ENCODE measurements at places on chromosomes 7 and 10.
A peak's percentile ranks its signal among the peaks of the same experiment; 100 is the strongest.

- no peak for DNase-seq
Measured at GRCh38 chr10:43683451-43684291, 35.0 kb upstream of the ZNF32 start.

- no peak for DNase-seq
Measured at GRCh38 chr7:13604178-13604577, 385.3 kb downstream of the ETV1 start.

DNA sequence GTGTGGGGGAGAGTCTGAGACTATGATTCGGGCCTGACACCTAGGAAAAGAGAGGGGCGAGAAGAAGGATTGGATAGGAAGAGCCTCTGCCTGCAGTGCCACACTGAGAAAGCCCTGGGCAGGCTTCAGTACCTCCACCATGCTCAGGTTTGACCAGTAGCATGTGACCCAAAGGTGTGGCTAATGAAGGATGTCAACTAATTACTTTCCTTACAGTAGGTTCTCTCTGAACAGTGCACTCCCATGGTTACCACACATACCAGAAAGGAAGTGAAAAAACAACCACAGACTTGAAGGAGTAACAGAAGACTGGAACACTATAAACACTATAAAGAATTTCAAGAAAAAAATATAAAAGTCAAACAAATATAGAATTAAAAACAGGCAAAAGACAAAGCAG, 46.2 kb downstream of the SEM1 start:
- DNase-seq, result no peak

DNA sequence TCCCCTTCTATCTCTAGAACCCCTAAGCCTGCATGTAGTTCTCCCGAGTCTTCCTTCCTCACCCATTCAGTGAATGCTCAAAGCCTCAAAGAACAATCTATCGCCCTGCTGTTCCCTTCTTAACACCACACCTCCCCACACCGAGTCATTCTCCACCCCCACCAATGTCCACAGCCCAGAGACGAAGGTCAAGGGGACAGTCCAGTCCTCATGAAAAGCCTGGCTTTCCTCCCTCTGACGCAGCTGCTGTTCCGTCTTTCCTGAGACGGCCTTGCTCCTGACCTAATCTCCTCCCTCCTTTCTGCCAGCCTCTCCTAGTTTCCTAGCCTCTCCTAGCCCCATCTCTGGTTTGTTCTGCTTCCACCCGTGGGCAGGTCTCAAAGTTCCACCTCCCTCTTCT, 9.2 kb downstream of the MOSPD3 start:
- no peak for DNase-seq

GRCh38 chr7:98240961-98241673, 10.9 kb downstream of the TECPR1 start:
- DNase-seq, result no peak

GRCh38 chr10:88182601-88182930, 319.1 kb downstream of the PTEN start:
- DNase-seq, result no peak

GRCh38 chr10:63675171-63675570, 154.0 kb downstream of the REEP3 start:
- no peak for DNase-seq

- DNase-seq, result peak; percentile 88
Measured at GRCh38 chr7:26061678-26062603, 90.1 kb upstream of the NFE2L3 start.

GRCh38 chr7:44281811-44282600, 43.4 kb downstream of the CAMK2B start:
- DNase-seq, result no peak

DNA sequence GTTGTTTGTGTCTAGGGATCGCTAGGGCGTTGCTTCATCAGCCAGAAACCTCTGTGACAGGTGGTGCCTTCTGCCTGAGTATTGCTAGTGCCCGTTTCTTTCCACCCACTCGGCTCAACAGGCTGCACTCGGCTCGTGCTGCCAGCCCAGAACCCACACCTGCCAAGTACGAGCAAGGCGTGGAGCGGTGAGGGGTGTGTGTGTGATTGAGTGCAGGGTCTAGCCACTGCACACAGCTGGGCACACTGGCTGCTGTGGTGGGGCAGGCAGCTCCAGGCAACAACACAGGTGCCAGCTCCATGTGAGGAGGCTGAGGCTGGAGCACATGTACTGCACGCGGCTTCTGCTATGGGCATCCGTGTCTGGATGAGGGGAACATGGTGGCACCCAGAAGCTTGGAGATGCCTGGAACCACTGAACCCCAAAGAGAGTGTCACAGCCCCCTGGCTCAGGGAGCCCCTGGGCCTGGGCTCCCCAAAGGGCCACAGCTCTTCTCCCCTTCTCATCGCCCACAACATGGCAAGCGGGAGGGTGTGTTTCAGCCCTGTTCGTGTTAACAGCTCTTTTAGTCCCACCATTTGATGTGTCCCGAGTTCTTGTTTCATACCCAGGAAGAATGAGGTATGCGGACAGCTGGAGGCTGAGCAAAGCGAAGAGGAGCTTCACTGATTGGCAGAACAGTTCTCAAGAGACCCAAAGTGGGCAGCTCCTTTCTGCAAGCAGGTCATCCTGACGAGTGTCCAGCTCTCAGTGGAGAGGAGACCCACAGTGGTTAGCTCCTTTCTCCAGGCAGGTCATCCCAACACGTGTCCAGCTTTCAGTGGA, 78.1 kb downstream of the HDAC9 start:
- no peak for DNase-seq

- DNase-seq, result no peak
Measured at GRCh38 chr10:65149878-65150277, 1628.7 kb downstream of the REEP3 start.

GRCh38 chr10:119449760-119450461, 92.6 kb downstream of the RGS10 start:
- DNase-seq, result no peak

GRCh38 chr10:132471125-132471451, 66.5 kb upstream of the INPP5A start:
- no peak for DNase-seq

DNA sequence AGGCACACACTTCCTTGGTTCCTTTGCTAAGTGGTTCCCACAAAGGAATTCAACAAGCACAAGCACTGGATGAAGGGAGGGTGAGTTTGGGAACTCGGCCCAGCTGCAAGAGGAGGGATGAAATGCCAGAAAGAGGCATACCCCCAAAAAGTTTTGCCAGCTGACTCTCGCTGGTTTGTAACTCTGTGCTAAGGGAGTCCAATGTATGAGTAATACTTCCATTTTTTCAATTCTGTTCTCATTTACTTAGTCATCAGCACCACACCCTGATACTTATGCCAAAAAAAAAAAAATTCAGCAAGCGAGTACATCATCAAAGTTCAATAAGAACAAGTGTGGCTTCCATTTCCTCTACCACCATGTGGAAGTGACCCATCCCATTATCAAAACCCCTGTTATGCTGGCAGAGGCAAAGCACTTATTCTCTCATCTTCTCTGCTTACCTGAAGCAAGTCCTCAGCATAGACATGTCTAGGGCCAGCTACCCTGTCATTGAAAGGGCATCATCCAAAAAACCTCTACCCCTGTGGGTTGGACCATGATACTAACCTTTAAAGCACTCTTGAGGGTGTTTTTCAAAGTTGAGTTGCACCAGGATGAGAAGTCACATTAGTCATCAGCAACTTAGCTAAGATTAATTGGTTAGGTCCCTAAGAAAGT, 6.9 kb upstream of the HYCC1 start:
- DNase-seq, result no peak

GRCh38 chr10:21315645-21316220, 209.7 kb downstream of the SKIDA1 start:
- DNase-seq, result peak; percentile 18

DNA sequence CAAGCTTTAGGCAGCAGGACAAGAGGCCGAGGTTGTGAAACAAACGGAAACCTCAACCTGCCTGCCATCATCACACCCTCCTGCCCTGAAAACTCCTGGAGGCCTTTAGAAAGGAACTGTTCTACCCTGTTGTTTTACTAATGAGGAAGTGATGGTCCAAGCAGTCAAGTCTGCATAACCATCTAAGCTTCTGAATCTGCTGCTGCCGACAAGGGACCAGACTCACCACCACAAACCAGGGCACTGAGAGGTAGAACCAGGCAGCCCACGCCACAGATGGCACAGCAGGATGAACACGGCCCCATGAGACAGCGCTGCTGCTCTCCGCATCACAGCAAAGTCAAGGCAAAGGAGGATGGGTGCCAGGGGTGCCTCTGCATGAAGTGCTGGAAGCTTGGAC, 209.4 kb downstream of the CELF2 start:
- no peak for DNase-seq

DNA sequence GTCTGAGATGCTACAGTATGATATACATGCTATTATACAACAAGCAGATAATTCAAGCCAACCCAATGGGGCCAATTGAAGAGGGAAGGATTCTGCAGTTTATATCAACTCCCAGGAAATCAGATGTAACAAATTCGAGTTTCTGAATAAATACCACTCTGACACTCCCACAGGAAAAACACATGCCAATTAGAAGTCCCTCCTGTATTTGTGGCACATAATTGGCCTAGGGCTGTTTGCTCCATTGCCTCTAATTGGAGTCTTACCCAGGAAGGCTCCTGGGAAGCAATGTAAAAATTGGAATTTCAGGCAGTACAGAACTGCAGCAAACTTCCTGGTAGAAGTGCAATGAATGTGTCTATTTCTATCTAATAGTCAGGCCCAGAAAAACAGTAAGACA, 4.7 kb downstream of the PPA1 start:
- DNase-seq, result no peak

DNA sequence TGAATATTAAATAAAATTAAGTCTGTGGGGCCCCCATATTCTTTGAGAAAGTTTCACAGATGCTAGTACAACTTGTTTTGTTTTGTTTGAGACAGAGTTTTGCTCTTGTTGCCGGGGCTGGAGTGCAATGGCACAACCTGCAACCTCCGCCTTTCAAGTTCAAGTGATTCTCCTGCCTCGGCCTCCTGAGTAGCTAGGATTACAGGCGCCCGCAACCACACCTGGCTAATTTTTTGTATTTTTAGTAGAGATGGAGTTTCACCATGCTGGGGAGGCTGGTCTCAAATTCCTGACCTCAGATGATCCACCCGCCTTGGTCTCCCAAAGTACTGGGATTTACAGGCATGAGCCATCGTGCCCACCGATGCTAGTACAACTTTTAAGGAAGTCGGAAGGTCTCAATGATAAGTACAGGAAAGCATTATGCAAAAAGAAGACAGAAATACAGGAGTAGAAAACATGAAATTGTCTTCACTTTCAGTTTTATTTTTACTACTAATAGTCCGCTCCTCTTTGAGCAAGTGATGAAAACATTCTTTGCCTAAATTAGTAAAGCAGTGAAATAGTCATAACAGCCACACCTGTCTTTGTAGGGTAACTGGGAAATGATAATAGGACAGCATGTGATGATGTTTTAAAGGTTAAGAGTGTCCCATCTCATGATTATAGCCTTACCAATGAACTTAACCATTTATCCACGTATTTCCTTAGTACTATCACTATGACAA, 147.5 kb downstream of the SEMA3D start:
- no peak for DNase-seq

- no peak for DNase-seq
Measured at GRCh38 chr10:87886635-87887034, 23.2 kb downstream of the PTEN start.

DNA sequence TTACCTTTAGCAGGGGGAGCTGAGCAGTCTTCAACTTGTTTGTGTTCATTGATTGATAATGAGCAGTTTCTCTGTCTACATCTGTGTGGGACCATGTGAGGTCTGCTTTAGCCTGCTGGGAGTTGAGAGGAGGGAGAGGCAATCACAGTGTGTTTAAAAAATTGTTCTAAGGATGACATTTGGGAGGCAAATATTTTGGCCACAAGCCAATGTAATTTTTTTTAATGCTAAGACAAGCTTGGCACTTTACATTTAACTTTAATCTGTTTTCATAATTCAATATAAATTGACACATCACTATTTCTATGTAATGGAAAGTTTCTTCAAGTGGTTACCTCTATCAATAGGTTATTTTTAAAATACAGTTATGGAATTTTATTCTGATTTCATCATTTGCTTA, 55.9 kb upstream of the SEMA3A start:
- no peak for DNase-seq

- no peak for DNase-seq
Measured at GRCh38 chr10:29802171-29802570, 167.4 kb upstream of the SVIL start.

DNA sequence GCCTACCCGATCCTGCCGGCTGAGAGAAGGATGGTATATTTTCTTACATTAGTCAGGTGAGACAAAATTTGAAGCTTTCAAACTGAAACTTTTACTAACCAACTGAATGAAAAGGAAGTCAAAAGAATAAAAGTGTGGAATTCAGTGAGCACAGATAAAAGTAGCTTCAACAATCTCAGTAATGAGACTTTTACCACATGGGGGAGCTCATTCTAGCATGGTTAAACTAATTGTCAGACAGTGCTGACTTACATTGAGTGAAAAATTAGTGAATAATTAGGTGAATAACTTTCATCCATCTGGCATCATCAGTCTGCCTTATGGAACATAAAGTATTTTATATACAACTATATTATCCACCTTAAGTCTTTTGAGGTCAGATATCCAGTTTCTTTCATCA, 8.4 kb downstream of the FAM237B start:
- no peak for DNase-seq

GRCh38 chr10:73501651-73502050, 5.8 kb upstream of the PPP3CB start:
- no peak for DNase-seq

DNA sequence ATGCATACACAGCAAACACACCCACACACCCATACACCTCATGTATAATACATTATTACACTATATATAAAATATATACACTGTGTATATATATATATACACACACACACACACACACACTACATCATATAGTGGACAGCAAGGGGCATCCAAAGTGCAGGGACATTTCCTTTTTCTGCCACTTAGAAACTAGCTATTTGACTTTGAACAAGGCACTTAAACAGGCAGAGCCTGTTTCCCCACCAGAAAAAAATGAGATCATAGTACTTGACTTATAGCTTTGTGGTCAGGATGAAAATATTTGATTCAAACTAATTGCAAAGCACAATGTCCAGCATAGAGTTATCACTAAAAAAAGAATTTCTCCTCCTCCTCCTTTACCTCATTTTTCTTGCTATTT, 254.3 kb upstream of the NPVF start:
- DNase-seq, result no peak

DNA sequence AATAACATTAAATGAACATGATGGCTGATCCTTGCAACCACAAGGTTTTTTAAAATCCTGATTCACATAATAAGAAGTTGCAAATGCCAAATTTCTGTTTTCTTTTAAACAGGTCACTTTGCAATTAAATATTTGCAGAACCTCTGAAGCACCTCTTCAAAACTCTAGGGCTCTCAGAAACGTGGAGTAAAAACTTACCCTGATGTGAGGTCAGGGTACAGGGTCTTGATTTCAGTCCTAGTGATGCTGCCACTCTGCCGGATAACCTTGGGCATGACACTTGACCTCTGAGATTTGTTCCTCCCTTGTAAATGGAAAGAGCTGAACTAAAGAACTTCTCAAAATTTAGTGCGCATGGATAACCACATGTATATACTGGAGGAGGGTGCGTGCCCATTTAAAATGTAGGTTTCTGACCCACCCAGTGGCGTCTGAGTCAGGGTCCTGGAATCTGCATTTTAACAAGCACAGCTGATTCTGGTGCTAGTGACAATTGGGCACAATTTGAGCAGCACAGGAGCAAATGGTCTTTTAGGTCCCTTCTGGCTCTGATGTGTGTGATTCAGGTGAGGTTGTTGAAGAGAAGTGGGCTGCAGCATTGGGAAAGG, 35.5 kb upstream of the TNPO3 start:
- no peak for DNase-seq
